Activated naive CD4-positive, alpha-beta T cell treated with Interleukin-2 at 50 U/mL for 16 hours (primary cell): ENCODE measurements at places on chromosomes 16 and 17.

GRCh38 chr17:20214794-20215193 lies 205.6 kb downstream of the SPECC1 start:
- DNase-seq = no peak

DNA sequence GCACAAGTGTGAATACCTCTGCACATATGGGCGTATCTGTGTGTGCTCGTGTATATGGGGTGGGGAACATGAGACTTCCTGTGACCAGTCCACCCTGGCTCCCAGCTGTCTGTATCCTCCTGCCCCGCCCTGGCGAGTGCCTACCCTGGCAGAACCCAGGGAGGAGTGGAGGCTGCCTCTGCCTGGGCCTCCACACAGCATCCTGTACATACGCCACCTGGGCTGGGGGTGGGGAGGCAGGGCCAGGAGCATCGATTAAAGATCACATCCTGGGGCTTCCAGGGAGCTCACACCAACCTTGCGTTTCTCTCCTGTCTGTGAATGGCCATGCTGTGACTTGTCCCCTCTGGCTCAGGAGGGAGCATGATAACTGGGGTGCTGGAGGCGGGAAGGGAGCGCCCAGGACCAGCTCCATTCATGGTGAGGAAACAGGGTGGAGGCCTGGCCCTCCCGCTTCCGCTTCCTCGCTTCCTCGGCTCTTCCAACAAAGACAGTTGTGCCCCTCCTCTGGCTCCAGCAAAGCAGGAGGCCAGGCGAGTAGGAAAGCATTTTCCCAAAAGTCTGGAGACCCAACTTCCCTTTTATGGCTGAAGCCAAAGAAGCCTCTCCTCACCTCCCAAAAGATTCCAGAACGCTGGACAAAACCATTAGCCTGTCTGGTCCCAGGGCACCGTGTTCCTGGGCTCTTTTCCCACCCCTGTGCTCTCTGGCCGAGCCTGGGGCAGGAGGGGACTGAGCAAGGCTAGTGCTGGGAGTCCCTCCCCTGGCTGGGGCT lies 22.9 kb downstream of the ADAM11 start:
- no peak for DNase-seq

GRCh38 chr17:44760474-44761308 lies 1.9 kb downstream of the ADAM11 start:
- no peak for DNase-seq

GRCh38 chr16:25124503-25124902 lies 13.0 kb downstream of the LCMT1 start:
- DNase-seq = no peak

- no peak for DNase-seq
Observed at GRCh38 chr16:6841392-6841791, 491.3 kb upstream of the RBFOX1 start.

GRCh38 chr17:33976831-33977230 lies 278.3 kb upstream of the CCL2 start:
- DNase-seq = no peak

- DNase-seq = no peak
Observed at GRCh38 chr16:49498666-49499413, 125.2 kb downstream of the C16orf78 start.

GRCh38 chr17:8726941-8727555 lies 17.6 kb downstream of the CCDC42 start:
- DNase-seq = no peak

DNA sequence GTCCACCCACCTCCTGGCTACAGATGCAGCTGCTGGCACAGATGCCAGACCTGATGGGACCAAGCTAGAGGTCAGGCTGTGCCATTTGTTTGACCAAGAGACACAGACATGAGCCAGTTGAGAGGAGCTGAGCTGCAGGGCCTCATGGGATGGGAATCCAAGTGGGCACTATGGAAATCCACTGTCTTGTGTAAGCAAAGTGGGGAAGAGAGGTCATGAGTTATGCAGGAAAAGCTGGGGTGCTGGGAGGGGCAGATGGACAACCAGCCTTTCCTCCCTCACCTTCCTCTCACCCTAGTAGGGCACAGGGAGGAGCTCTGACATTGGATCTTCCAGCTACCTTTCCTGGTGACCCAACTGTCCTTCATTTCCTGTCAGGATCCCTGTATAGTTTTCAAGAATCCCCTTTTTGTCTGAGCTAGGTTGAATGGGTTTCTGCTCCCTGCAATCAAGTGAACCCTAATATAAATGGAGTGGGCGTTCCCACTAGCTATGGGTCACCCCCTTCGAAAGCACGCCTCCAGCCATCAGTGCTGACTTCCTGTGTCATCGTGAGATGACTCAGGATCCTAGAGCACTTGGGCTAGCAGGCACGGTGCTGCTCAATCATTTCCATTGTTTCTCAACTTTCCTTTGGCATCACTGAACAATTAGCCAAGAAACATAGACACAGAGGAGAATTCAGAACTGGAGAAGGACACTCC lies 13.6 kb downstream of the ATPAF2 start:
- peak; percentile 37 for DNase-seq

DNA sequence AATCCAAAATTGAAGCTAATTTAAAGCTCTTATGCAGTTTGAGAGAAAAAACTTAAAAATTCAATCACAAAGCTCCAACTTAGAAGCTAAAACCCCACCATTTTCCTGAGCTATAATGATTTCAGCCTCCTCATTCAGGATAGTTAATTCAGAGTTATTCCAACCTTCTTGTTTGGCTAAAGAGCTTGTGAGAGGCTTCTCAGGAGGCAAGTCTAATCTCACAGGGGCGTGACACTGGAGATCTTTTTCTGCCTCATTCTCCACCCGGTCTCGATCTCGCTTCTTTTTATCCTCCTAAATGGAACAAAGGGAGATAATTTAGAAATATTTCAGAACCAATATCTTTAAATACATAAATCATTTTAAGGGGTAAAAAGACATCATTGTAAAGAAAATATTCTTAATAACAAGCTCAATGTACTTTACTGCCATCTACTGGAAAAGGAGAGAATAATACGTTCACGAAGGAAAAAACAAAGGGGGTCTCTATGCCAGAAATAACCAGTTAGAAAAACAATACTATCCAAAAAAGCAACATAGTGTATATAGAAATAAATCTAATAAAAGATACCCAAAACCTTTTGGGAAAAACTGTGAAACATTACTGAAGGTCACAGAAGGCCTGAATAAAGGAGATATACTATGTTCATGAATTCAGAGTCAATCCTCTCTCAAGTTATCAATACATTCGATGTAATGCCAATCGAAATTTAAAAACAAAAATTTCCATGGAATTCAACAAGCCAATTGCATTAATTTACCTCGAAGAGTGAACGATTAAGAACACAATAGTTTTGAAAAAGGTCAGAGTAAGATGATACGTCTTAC lies 13.9 kb downstream of the BRD7 start:
- DNase-seq = no peak

DNA sequence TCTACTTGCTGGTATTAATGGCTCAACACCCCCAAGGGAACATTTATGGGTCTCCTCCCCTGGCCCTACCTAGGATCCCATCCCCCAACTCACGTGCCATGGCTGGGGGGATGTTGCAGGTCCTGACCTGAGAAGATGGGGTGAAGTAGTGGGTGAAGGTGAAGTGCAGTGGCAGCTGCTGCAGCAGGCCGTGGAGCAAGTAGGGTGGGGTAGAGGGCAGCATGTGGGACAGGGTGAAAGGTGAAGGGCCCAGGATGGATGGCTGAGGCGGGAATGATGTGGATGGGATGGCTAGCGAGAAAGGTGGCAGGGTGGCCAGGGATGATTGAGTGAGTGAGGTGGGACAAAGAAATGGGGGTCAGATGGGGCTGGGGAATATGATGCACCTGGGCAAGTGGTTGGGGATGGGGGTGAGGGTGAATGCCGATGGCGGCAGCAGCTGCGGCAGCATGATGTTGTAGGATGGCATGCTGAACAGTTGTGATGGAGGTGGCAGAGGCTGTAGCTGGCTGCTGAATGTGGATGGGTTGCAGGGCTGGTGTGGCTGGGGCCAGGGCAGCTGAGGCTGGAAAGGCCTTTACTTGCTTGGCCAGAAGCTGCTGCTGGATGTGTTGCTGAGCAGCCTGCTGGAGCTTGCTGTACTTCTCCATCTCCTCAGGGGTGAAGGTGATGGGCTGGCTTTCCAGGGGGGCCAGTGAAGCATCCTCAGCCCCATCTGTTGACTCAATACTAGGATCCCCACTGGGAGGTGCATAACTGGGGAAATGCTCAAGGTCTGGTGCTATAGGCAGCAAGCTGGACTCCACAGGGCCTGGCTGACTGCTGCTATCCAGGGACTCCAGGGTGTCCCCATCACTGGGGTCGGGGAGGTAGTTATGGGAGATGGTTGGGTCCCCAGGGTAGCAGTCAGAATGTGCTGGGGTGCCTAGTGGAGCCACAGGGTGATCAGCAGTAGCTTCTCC lies 8.3 kb upstream of the ITGA2B start:
- no peak for DNase-seq
